ENCODE measurements at places on chromosomes 5 and 9. TPM values are rescaled to one million over a fixed set of nuclear protein-coding genes. Genes with fewer than 3 reads are reported as not detected.

The IRGM gene
- 2.9 TPM for total RNA-seq

DNA sequence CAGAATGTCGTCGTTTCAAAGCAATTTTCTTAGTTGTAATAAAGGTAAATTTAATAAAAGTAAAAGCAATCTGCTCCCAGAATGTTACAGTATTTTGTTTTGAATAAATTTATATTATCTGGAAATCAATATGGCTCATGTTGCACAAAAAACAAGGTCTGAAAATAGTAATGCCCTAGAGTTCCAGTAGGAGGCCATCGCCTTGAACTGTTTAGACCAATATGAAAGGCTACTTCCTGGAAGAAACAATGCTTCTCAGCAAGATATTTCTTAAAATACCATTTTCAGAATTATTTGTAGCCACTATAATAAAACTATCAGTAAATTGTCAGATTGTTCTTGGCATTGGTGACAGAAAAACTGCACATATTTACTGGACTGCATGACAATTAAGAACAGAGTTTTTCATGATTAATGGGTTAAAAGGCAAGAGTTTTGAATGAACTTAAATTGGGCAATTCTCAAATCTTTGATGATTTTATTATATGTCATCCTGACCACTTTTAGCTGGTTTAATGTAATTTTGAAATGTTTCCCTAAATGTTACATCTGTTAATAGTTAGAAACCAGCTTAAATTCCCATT lies 153.2 kb downstream of the COMMD10 start:
- no peak for DNase-seq
- H3K4me3 ChIP-seq, result no peak overlapping the region
- no peaks in the 10 kb centered on the region for H3K27me3 ChIP-seq
- no peak overlapping the region for H3K27ac ChIP-seq

The ZNF189 gene
- 8.5 TPM for total RNA-seq

The INSL4 gene
- total RNA-seq, result not detected

- no peaks in the 10 kb centered on the region for H3K27me3 ChIP-seq
- DNase-seq, result peak; percentile 84
- no peaks in the 10 kb centered on the region for H3K36me3 ChIP-seq
Observed at GRCh38 chr9:115013998-115014397, 83.6 kb upstream of the TNFSF8 start.

GRCh38 chr5:139543423-139543991 lies 17.6 kb upstream of the UBE2D2 start:
- H3K4me1 ChIP-seq, result no peaks in the 10 kb centered on the region
- peak overlapping the region; percentile 32 for H3K4me3 ChIP-seq
- H3K27ac ChIP-seq, result peak overlapping the region; percentile 50
- peak; percentile 51 for DNase-seq
- no peaks in the 10 kb centered on the region for H3K36me3 ChIP-seq

DNA sequence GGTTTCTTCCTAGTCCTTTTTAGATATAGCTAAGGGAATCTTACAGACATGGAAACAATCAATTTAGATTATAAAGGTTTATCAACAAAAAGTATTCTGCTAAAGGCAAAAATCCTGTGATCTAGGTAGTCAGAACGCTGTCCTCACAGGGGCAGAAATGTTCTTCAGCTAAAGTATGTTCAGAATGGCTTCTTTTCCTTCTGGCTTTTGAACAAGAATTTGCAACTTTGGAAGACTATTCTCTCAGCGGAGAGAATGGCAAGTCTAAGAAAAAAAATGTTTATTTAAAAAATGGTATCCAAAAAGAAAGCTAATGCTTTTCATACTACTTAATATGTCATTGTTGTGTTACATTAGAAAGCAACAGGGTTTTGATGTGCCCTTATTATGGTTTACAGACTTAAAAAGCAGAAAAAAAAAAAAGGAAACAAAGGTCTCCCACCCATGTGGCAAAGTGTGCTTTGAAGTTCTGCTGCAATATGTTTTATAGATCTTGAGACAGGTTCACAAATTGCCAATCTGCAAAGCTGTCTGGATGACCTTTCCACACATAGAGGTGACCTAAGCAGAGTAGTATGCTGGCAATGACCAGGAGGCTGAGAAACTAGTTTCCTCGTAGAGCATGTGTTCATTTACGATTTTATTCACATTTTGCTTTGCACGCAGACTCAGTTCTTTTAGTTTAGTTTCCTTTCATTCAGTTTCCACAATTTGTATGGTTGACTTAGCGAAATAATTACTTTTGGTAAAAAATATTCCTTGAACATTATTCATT lies 45.1 kb upstream of the PJA2 start:
- H3K36me3 ChIP-seq, result no peaks in the 10 kb centered on the region
- H3K4me3 ChIP-seq, result no peak overlapping the region
- no peak overlapping the region for H3K27ac ChIP-seq
- no peaks in the 10 kb centered on the region for H3K27me3 ChIP-seq
- no peaks in the 10 kb centered on the region for H3K4me1 ChIP-seq

The COL23A1 gene
- 0.10 TPM for total RNA-seq

DNA sequence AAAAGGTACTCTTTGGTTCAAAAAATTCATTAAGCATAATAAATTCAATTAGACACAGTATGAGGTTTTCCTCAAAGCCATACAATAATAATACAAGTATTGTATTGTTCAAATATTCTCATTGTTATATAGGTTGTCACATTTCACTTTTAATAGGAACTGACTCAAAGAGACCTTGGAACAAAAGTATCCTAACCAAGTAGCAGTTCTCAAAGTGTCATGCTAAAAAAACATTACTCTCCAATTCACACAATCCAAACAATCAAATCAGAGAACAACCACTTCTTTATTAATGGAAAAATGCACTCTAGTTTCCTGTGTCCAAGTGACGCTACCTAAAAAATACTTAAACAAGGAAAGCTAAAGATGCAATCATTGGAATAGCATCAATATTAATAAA lies 115.4 kb downstream of the DENND1A start:
- H3K27ac ChIP-seq, result no peak overlapping the region
- no peak overlapping the region for H3K4me3 ChIP-seq
- no peaks in the 10 kb centered on the region for H3K27me3 ChIP-seq

DNA sequence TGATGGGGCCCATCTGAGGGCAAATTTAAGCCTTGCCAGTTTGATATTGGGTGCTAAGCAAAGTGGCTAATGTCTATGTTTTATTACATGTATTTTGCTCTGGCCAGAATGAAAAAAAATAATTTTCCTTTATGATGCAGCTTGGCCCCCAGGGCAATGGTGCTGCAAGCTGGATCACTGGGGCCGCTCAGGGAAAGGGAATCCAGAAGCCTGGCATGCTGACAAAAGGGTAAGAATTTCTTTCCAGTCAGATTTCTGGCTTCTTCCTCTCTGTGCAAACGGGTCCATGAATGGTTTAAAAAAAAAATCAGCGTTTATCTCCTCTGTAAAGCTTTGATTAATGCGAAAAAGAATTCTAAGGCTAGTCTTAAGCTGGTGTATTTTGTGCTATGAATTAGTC lies 138.4 kb downstream of the MAPKAP1 start:
- H3K27me3 ChIP-seq, result no peaks in the 10 kb centered on the region
- no peaks in the 10 kb centered on the region for H3K4me1 ChIP-seq
- no peaks in the 10 kb centered on the region for H3K36me3 ChIP-seq
- H3K4me3 ChIP-seq, result no peak overlapping the region
- DNase-seq, result no peak

DNA sequence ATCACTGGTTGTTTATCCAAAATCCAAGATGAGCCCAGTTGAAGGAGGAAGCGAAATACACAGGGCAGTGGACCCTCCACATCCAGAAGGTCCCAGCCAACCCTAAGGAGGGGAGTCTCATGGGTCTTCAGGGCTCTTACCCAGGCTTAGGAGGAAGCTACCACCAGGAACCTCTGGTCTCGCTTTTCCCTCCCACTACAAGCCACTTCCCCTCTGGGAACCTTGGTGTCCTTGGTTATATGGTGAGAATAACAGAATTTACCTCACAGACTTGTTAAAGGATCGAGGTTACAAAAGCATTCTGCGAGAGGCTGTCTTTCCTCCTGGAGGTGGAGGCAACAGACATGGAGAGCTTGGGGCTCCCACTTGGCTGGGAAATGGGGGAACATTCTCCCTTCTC lies 3.4 kb downstream of the HIGD2A start:
- DNase-seq, result no peak
- H3K27me3 ChIP-seq, result no peaks in the 10 kb centered on the region

The NR6A1 gene
- total RNA-seq, result not detected

GRCh38 chr5:37771731-37772130 lies 68.1 kb downstream of the GDNF start:
- no peaks in the 10 kb centered on the region for H3K27me3 ChIP-seq
- no peak for DNase-seq
- no peaks in the 10 kb centered on the region for H3K4me1 ChIP-seq
- no peaks in the 10 kb centered on the region for H3K36me3 ChIP-seq
- H3K4me3 ChIP-seq, result no peak overlapping the region
- no peak overlapping the region for H3K27ac ChIP-seq

The DMRT1 gene
- total RNA-seq, result not detected

DNA sequence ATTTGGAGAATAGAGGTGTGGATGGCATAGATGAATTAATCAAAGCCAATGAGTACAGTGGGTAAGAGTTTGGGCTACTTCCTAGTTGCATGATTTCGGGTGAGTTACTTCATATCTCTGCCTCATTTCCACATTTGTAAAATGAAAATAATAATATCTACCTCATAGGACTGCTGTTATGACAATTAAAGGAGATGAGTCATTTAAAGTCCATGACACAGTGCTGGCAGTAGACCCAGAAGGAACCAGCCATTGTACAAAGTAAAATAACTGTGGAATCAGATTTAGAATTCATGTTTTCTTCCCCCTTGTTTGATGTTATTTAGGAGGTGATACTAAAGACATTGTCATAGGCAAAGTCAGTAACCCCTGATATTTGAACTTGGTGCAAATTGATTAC lies 139.5 kb upstream of the SLC27A6 start:
- no peak overlapping the region for H3K4me3 ChIP-seq
- no peaks in the 10 kb centered on the region for H3K4me1 ChIP-seq
- no peaks in the 10 kb centered on the region for H3K27me3 ChIP-seq
- H3K27ac ChIP-seq, result no peak overlapping the region
- no peaks in the 10 kb centered on the region for H3K36me3 ChIP-seq
- no peak for DNase-seq

DNA sequence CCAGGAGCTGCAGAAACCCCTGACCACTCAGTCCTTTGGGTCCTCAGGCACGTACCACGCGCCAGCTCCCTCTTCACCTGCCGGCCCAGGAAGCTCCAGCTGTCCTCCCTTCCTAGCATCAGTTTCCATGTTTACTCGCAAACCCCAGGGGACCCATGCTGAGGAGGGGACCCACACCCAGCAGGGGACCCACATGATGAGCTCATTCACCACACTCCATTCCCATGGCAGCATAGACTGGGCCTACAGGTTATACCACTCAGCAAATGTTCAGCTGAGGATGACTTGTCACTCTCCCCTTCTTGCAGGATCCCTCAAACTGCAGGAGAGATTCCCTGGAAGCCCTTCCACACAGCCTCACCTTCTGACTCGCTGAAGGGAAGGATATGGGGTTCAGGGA lies 73.5 kb upstream of the GALNT10 start:
- DNase-seq, result no peak
- H3K36me3 ChIP-seq, result no peaks in the 10 kb centered on the region
- no peaks in the 10 kb centered on the region for H3K4me1 ChIP-seq
- H3K27ac ChIP-seq, result no peak overlapping the region

GRCh38 chr5:151155775-151156506 lies 1.6 kb downstream of the ANXA6 start:
- peak overlapping the region; percentile 85 for H3K4me3 ChIP-seq
- H3K36me3 ChIP-seq, result no peaks in the 10 kb centered on the region
- peak overlapping the region; percentile 92 for H3K27ac ChIP-seq
- no peaks in the 10 kb centered on the region for H3K27me3 ChIP-seq

GRCh38 chr9:38228331-38229103 lies 159.5 kb upstream of the SHB start:
- H3K36me3 ChIP-seq, result no peaks in the 10 kb centered on the region
- H3K27me3 ChIP-seq, result no peaks in the 10 kb centered on the region
- H3K4me3 ChIP-seq, result no peak overlapping the region
- peaks cover 13% of the 10 kb centered on the region for H3K4me1 ChIP-seq
- no peak for DNase-seq

DNA sequence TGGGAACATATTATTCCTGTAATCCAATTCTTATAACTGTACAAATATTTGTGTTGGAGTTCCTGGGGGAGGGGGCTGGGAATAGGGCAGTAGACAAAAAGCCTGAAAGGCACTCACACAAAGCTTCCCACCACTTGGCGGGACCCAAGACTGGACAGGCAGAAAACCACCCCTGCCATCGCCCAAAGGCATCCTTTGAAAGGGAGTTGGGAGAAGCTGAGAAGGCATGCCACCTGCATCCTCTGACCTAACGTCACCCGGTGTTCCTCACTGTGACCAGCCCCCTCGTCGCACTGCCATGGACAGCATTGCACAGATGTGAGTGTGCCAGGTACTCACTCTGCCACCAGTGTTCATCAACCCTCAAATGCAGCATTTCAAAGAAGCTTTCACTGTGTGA lies 80.6 kb upstream of the SMIM23 start:
- no peak for DNase-seq
- no peak overlapping the region for H3K27ac ChIP-seq
- H3K4me1 ChIP-seq, result no peaks in the 10 kb centered on the region
- no peak overlapping the region for H3K4me3 ChIP-seq

DNA sequence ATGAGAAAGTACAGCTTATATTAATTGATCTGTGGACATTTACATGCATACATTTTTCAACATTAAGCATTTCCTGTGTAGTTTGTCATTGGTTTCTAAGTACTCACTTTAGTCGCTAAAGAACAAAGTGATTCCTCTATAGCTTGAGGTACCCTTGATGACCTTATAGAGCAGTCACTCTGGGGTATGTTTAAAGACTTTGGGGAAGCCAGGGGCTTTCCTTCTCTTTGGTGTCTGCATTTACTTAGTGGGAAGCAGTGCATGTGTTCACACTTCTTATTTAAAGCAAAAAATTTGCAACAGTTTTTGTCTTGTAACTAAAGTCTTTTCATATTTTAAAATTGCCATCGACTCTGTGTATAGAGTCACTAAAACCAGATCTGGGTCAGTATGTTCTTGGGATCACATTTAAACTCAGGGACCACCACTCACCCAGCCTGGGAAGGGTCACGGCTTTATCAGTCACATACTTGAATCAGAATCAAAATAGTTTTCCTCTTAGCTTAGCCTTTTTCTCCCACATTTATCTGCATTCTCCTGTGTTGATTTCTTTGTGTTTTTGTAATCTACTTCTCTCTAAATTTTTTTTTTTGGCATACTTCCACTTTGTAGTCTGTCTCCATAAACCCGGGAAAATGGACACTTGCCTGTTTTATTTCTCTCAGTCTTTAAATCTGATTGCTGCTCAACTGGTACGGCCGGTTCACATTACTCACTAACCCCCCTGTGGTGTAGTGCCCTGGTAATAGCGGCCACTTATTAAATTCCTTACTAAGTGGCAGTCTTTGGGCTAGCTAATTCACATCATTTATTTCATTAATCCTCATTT lies 143.9 kb upstream of the FBN2 start:
- H3K27ac ChIP-seq, result no peak overlapping the region
- H3K4me1 ChIP-seq, result no peaks in the 10 kb centered on the region
- H3K4me3 ChIP-seq, result no peak overlapping the region
- no peaks in the 10 kb centered on the region for H3K36me3 ChIP-seq

DNA sequence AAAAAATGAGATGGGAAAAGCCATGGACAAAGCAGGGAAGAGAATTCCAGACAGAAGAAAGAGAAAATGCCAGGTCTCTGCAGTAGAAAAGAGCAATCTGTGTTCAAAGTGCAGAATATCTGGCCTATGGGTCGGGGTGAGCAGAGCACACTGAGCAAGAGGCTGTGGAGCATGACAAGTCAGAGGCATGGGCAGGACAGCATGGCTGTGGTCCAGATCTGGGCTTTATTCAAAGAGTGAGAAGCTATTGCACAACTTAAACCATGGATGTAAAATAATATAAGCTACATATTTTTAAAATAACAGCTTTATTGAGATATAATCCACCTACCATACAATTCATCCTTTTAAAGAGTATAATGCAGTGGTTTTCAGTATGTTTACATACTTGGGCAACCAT lies 133.1 kb upstream of the SPDL1 start:
- no peaks in the 10 kb centered on the region for H3K36me3 ChIP-seq
- no peak overlapping the region for H3K27ac ChIP-seq
- DNase-seq, result no peak
- no peaks in the 10 kb centered on the region for H3K27me3 ChIP-seq
- no peak overlapping the region for H3K4me3 ChIP-seq

Data from naive thymus-derived CD4-positive, alpha-beta T cell (primary cell).